ENCODE measurements at places on chromosomes 3 and 15. TPM values are rescaled to one million over a fixed set of nuclear protein-coding genes. Genes with fewer than 3 reads are reported as not detected.

- H3K36me3 ChIP-seq: no peaks in the 10 kb centered on the region
- H3K27me3 ChIP-seq: no peaks in the 10 kb centered on the region
- peak overlapping the region; percentile 91 for H3K27ac ChIP-seq
- H3K4me3 ChIP-seq: peak overlapping the region; percentile 90
- peaks cover 66% of the 10 kb centered on the region for H3K4me1 ChIP-seq
- no peak for DNase-seq
Observed at GRCh38 chr15:67064607-67065530, 533 bp upstream of the SMAD3 start.

Gene DMXL2
- total RNA-seq: 21.5 TPM

- no peaks in the 10 kb centered on the region for H3K4me1 ChIP-seq
- H3K27me3 ChIP-seq: no peaks in the 10 kb centered on the region
- H3K36me3 ChIP-seq: no peaks in the 10 kb centered on the region
- no peak overlapping the region for H3K27ac ChIP-seq
- DNase-seq: no peak
Observed at GRCh38 chr3:120642368-120642948, 39.6 kb downstream of the HGD start.

DNA sequence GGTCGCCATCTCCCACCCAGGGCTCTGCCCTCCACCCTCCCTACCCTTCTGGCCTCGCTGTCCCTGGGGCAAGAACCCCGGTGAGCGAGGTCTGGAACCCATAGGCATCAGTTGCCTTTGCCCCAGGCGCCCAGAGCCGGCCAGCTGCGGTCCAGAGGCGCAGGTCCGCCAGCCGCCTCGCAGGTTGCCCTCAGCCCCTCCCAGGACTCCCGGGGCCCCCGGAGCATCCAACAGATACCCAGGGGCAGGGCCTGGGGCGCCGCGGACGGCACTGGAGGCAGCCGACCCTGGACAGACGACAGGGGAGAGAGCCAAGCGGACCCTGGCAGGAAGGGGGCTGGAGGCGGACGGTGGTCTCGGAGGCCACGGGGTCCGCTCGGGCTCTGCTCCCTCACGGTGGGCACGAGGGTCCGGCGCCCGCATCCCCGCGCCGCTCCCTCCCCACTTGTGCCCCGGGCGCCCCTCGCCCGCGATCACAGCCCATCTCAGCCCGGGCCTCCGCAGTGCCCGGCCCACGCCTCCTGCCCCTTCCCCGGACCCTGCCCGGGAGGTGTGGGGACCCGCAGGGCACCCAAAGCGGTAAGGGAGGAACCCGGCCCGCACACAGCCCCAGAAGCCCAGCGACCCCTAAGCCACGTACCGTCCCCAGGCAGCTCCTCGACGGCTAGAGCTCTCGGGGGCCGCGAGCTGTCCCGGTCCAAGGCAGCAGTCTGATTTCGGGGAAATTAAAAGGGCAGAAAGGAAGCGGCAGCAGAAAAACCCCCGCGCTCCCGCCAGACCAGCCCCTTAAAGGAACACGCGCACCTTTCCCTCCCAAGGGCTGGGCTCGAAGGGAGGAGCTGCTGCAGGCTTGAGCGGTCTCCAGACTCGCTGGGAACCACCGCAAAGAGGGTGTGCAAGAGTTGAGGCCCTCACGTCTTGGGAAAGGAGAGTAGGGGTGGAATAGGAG lies at the start of gene HAPLN3:
TSS of gene HAPLN3 (minus strand) at position 726 of the 949 bp plus-strand sequence. CDS start 8,246 bp downstream, outside the sequence.
- no peak for DNase-seq
- peak within 1 kb of the TSS; percentile 50 for H3K4me3 ChIP-seq
- H3K27ac ChIP-seq: peak within 1 kb of the TSS; percentile 32
- no peaks in the 10 kb centered on the region for H3K36me3 ChIP-seq

DNA sequence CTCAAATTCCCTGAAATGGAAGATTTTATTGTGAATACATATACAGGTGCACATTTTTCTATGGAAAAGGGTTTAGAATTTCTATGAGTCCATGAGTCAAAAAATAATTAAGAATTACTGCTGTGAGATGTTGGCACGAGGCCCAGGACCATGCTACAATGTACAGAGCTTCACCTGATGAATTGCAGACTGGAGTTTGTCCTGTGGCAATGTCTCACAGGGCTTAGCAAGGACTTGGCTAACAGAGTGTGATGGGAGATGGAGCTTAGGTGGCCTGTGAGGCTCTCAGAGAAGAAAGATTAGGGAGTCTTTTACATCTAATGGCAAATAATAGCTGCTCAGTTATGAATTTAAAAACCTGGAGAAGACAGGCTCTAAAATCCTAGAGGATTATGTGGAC lies 219.5 kb upstream of the CBLB start:
- H3K4me3 ChIP-seq: no peak overlapping the region
- no peak overlapping the region for H3K27ac ChIP-seq
- no peaks in the 10 kb centered on the region for H3K36me3 ChIP-seq
- DNase-seq: no peak
- no peaks in the 10 kb centered on the region for H3K4me1 ChIP-seq

DNA sequence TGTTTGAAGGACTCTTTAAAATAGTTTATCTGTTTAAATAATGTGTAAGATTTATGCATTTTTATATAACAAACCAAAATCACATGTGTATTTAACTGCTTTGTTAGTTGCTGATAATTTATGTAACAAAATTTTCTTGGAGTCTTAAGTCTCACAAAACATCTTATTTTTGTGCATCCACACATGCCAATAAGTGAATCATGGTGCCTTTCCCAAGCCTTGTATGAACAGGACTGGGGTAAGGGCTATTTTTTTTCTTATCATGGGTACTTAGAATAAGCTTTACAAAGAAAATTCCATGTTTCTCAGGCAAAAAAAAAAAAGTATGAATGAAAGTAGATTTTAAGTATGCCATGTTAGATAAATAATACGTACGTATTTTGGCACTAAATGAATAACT lies 132.9 kb upstream of the LRRFIP2 start:
- no peaks in the 10 kb centered on the region for H3K27me3 ChIP-seq
- no peak overlapping the region for H3K4me3 ChIP-seq
- no peak for DNase-seq
- H3K36me3 ChIP-seq: 0 out of 2 replicates have a peak, but pooled peaks cover 4% of the 10 kb centered on the region

DNA sequence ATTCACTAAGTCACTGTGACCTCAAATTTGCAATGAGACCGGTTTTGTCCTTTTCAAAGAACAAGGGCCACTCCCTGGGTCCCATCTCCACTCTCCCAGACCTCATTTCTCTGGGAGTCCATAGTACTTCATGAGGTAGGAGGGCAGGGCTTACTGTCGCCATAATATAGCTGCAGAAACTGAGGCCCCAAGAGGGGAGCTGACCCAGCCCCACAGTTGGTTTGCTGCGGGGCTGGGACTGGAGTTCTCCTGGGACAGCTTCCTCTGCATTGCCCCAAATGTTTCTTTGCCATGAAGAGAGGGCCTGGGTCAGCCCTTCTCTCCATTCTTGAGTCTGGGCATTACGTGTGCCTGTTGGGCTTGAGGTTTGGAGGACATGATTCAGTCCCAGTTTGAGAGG lies 60.1 kb downstream of the ITGA11 start:
- H3K27me3 ChIP-seq: no peaks in the 10 kb centered on the region
- no peaks in the 10 kb centered on the region for H3K36me3 ChIP-seq
- H3K4me3 ChIP-seq: peak overlapping the region; percentile 19
- H3K27ac ChIP-seq: no peak overlapping the region
- DNase-seq: no peak
- peaks cover 3% of the 10 kb centered on the region for H3K4me1 ChIP-seq

Gene CRYGS
- 4.3 TPM for total RNA-seq

- no peaks in the 10 kb centered on the region for H3K27me3 ChIP-seq
- no peak for DNase-seq
- H3K4me1 ChIP-seq: peaks cover 7% of the 10 kb centered on the region
Observed at GRCh38 chr3:27673701-27674100, 48.4 kb downstream of the EOMES start.

- peaks cover 7% of the 10 kb centered on the region for H3K4me1 ChIP-seq
Observed at GRCh38 chr3:177336873-177337450, 139.7 kb upstream of the TBL1XR1 start.

DNA sequence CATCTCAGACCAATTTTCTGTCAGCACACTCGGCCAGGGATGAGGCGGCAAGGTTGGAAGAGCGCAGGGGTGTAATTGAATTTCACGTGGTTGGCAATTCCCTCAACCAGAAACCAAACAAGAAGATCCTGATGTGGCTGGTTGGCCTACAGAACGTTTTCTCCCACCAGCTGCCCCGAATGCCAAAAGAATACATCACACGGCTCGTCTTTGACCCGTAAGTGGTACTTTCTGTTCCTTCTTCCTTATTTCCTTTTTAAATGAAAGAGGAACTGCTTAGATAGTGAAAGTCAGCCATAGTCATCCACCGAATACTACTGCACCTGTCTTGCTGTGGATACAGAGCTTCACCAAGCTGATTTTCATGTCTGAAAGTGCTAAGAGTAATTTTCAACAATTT lies 60.1 kb downstream of the SGO1 start:
- H3K4me1 ChIP-seq: no peaks in the 10 kb centered on the region
- no peak overlapping the region for H3K4me3 ChIP-seq
- no peak for DNase-seq
- H3K36me3 ChIP-seq: no peaks in the 10 kb centered on the region
- H3K27me3 ChIP-seq: no peaks in the 10 kb centered on the region
- no peak overlapping the region for H3K27ac ChIP-seq

- H3K27ac ChIP-seq: peak overlapping the region; percentile 92
- peaks cover 13% of the 10 kb centered on the region for H3K36me3 ChIP-seq
- DNase-seq: peak; percentile 32
Observed at GRCh38 chr15:63157891-63158431, 684 bp upstream of the RPS27L start.

Data from HCT116 (cell line).